Right atrium auricular region (tissue), 2 donors: ENCODE measurements at places on chromosomes 13 and 19.

DNA sequence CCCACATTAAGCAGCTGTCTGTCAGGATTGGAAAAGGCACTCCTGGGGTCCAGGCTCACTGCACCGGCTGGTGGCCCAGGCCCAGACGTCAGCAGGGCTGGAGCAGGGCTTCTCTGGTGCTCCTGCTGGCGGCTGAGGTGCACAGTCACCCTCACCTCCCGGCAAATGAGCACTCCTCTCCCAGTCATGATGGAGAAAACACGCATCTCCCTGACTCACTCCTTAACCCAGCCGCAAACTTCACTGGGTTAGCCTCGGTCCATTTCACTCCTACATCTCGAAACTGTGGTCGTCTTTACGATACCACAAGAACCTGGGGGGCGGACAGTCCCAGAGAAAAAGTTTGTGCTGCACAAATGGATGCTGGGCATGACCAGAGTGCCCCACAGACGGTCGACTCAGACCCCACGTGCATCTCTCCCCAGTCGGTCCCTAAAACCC lies 3.3 kb upstream of the RASA3 start:
- DNase-seq, result no peak

DNA sequence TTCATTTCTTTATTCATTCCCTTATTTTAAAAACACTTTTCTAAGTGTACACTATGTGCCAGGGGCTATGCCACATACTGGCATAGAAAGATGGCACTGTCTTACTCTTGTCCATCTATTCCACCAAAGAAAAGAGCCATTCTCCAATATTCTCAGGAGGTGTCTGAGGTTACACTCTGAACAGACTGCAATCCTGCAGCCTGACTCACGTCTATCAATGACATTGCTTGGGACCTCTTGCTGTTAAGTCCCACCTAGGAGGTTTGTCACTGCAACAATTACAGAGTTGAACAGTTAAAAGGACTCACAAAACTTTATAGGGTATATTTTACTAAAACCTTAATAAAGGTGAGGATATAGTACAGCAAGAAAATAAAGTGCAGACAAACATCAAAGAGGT lies 512.9 kb upstream of the HTR2A start:
- no peak for DNase-seq

GRCh38 chr13:72985610-72986009 lies 73.2 kb upstream of the KLF5 start:
- no peak for DNase-seq

GRCh38 chr13:114097893-114098688 lies 34.3 kb downstream of the RASA3 start:
- peak; percentile 55 for DNase-seq

DNA sequence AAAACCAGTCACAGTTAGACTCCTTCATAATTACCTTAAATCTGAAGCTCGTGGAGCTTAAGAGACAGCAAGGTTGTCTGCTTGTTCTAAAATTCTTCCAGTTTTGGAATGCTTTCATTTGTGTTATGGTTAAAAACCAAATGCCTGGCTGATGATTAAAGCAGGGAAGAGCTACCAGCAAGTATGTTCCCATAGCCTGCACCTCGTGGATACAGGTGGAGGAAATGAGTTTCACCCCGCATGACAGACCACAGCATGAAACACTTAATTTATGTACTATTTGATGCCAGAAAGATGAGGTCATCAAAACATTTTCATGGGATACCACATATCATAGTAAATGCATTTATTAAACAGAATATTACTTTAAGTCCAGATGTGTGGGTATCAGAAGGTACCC lies 416 bp upstream of the DOCK9 start:
- no peak for DNase-seq
